Immature natural killer cell (primary cell): ENCODE measurements at places on chromosomes 6 and 20. TPM values are rescaled to one million over a fixed set of nuclear protein-coding genes. Genes with fewer than 3 reads are reported as not detected.

The SASH1 gene
- polyA plus RNA-seq: not detected

The MLN gene
- polyA plus RNA-seq: not detected

The SCAND1 gene
- polyA plus RNA-seq: 270 TPM

The PSMB8 gene
- polyA plus RNA-seq: 495 TPM

The TAAR6 gene
- not detected for polyA plus RNA-seq

The EYA4 gene
- polyA plus RNA-seq: not detected

The NKX2-2 gene
- not detected for polyA plus RNA-seq

The DEFB124 gene
- not detected for polyA plus RNA-seq

The IP6K3 gene
- polyA plus RNA-seq: not detected

The MMP24 gene
- polyA plus RNA-seq: 0.06 TPM

The ABHD16B gene
- not detected for polyA plus RNA-seq

The DNAJC5 gene
- 2.9 TPM for polyA plus RNA-seq

The OPRM1 gene
- polyA plus RNA-seq: not detected

The ARMH2 gene
- not detected for polyA plus RNA-seq

The GPX5 gene
- not detected for polyA plus RNA-seq

The PRICKLE4 gene
- polyA plus RNA-seq: not detected

The RANBP9 gene
- 2.4 TPM for polyA plus RNA-seq

The C20orf141 gene
- not detected for polyA plus RNA-seq

The SLC4A11 gene
- polyA plus RNA-seq: not detected

The FLRT3 gene
- not detected for polyA plus RNA-seq

The COL21A1 gene
- polyA plus RNA-seq: not detected

The RBM24 gene
- polyA plus RNA-seq: not detected

The NR2E1 gene
- polyA plus RNA-seq: not detected

The ZBP1 gene
- polyA plus RNA-seq: 43.5 TPM

The WFDC2 gene
- polyA plus RNA-seq: not detected

The SLC22A16 gene
- not detected for polyA plus RNA-seq

The KHDRBS2 gene
- not detected for polyA plus RNA-seq

The BPIFB1 gene
- polyA plus RNA-seq: not detected

The LY6G6D gene
- polyA plus RNA-seq: not detected

The OR2H2 gene
- not detected for polyA plus RNA-seq

The RIPOR2 gene
- polyA plus RNA-seq: 392 TPM

The RAET1L gene
- not detected for polyA plus RNA-seq

The SYNDIG1 gene
- not detected for polyA plus RNA-seq

The NRSN1 gene
- not detected for polyA plus RNA-seq

The ERVFRD-1 gene
- not detected for polyA plus RNA-seq

The CRISP2 gene
- not detected for polyA plus RNA-seq

The BPIFB2 gene
- polyA plus RNA-seq: not detected

The STK4 gene
- 122 TPM for polyA plus RNA-seq

The LPA gene
- polyA plus RNA-seq: not detected

The TCP11 gene
- not detected for polyA plus RNA-seq

The SLC17A1 gene
- not detected for polyA plus RNA-seq

The MKKS gene
- 27.5 TPM for polyA plus RNA-seq

The GGTLC1 gene
- polyA plus RNA-seq: not detected

The GPANK1 gene
- 17.2 TPM for polyA plus RNA-seq

The MCHR2 gene
- polyA plus RNA-seq: not detected

The MUC22 gene
- not detected for polyA plus RNA-seq

The LY6G6C gene
- not detected for polyA plus RNA-seq

The TOX2 gene
- 2.9 TPM for polyA plus RNA-seq
